ENCODE measurements at places on chromosomes 7 and 10.

DNA sequence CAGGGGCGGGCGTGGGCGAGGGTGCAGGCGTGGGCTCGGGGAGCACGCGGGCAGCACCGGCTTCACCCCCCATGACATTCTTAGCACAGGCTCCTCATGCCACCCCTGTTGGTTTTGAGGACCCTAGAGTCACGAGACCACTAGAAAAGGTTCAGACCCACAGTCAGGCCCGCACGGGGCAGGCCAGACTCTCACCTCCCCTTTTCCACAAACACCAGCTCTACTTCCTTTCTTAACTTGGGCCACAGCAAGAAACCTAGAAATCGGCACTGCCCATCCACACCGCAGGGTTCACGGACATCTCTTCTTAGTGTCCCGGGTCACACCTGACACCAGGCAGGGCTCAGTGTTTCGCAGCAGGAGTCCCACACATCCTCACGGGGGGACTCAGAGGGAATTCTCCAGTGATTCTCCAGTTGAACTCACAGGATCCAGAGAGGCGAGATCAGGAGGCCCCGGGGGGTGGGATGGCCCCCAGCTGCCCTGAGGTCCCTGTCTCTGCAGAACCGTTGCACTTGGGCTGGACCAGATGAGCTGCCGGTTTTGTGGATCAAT lies 52.0 kb downstream of the JAKMIP3 start:
- DNase-seq, result no peak

DNA sequence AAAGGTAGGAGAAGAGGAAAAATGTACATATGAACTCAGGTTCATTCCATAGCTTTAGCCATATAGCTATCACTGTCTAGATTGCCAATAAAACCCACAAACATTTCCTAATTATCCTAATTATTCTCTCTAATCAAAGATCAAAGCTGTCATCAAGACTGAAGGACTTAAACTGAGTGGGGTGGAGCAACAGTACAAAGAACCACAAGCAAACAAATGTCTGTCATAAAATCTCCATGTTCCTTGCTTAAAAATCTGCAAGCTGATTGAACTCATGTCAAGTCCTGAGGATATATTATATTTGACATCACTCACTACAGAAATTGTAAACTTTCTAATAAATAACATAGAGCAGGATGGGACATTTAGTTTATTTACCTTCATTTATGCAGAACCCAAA lies 315.9 kb downstream of the SNX13 start:
- no peak for DNase-seq

DNA sequence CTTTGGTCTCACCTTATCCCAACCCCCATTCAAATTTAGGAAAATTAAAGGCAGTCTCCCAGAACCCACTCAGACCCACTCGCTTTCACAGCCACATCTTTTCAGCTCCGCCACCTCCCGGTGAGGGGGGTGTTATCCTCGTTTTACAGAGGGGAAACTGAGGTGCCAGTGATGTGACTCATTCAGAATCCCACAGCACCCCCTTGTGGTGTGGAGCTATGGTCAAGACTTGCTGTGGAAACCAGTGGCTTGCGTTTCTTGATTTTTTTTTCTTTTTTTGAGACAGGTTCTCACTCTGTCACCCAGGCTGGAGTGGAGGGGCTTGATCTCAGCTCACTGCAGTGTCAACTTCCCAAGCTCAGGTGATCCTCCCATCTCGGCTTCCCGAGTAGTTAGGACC lies 27.6 kb downstream of the SLC35G1 start:
- DNase-seq, result no peak

GRCh38 chr7:74253331-74253730 lies 868 bp downstream of the RFC2 start:
- DNase-seq, result no peak

GRCh38 chr10:102241444-102242117 lies at the start of gene PITX3:
TSS of gene PITX3 (minus strand) at chr10:102241512. CDS start at chr10:102232080, 9,432 bp downstream.
- DNase-seq, result peak; percentile 95

DNA sequence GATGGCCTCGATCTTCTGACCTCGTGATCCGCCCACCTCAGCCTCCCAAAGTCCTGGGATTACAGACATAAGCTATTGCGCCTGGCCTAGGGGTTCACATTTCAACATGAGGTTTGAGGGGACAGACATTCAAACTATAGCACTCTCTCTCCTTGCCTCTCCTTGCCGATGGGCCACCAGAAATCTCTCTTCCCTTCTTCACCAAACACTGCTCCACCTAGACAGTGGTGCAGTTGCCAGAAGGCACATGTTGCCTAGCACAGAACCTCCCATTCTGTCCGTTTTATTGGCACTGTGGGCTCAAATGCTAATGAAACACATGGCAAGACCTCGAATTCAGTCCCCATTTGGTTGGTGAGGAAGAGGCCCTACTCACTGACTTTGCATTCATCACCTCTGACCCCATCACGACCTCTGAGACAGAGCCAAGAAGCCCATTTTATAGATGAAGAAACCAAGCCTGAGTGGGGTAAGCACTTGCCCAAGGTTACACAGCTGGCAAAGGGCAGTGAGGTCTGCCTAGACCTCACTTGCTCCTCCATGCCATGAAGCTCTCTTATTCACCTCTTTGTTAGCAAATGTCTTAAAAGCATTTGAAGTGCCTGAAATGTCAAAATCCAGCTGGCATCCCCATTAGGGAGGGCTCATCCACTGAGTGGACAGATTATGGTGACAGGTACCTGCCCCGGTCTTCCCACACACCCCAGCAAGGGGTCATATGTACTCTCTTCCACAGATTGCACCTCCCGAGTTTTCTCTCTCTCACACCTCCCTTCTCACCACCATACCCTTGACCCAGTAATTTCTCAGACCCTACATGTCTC lies 34.0 kb downstream of the GPRIN2 start:
- no peak for DNase-seq

DNA sequence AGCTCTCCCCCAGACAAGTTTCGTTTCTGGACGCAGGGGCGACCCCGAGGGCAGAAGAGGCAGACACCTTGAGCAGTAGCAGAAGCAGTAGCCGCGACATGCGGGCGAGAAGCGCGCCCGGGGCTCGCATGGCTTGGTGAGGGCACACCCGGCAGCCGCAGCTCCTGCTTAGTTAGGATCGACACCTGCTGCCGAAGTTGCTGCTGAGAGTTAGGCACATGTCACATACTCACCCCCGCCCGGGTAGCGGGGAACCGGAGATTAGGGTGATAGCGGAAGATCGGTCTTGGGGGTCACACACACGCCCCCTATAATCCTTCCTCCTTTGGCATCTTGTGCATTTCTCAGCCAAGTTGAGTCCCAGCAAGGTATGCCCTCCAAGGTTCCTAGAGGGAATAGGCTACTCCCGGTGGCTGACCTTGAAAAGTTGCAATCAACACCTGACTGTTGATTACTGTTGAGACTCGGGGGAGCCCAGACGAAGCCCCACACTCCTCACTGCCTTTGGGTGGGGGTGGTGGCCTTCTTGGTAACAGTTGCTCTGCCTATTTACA lies 668 bp downstream of the GPR37 start:
- peak; percentile 75 for DNase-seq

GRCh38 chr7:6117533-6117932 lies 86.4 kb downstream of the ANKRD61 start:
- no peak for DNase-seq

DNA sequence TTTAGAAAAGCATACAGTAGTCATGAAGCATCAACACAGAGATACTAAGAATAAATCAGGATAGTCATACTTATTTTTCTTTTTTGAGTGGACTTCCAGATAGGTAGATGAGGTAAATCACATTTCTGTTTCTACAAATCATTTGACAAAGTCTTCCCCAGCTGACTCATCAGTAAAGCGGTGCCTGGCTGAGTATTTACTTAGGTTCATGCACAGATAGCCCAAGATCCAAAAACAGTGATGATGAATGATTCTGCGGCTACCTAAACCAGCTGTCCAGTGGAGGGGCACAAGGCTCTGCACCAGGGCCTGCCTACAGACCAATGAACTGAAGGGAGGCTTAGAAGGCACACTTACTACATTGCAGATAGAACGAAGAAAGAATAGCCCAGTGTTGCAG lies 113.1 kb downstream of the PARP12 start:
- no peak for DNase-seq

DNA sequence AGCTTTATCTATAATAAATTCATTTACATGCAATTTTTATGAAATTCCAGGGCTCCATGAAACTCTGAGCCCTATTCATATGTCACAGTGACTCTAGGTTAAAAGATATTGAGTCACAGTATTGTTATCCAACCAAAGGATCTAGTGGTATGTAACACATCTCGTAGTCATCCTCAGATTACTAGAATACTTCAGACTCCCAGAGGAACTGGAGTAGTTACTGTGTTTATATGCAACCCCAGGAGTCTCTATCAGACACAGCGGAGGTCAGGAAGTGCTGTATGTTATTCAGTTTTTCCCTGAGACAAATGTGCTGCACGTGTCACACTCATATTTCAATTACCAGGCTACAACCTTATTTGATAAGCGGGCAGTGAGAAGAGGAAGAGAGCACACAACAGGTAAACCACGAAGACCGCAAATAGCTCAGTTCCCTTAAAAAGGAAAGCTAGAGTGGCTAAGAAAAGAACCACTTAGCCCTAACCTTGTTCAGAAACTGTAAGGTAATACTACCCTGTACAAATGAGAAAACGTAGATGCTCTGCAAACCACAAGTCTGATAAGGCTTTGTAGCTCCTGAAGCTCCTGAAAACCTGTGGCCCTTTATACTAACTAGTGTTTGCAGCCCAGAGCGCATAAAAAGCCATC lies 114.0 kb upstream of the CNTNAP2 start:
- DNase-seq, result no peak

DNA sequence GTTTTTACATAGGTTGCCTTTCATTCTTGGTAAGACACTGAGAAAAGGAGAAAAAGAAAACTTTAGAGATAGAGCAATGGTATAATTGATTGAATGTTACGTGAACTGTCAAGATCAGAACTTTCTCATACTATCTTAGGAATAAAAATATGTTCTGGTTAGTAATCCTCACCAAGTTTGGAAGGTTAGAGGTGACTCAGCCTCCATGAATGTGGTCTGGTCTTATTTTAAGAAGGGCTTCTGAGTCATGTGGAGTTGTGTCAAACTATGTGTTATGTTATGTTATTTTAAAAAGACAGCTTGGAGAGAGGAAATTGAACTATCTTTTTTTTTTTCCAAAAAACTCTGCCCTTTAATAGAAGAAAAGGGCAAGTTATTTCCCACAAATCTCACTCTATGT lies 458.6 kb upstream of the KLF6 start:
- peak; percentile 81 for DNase-seq

DNA sequence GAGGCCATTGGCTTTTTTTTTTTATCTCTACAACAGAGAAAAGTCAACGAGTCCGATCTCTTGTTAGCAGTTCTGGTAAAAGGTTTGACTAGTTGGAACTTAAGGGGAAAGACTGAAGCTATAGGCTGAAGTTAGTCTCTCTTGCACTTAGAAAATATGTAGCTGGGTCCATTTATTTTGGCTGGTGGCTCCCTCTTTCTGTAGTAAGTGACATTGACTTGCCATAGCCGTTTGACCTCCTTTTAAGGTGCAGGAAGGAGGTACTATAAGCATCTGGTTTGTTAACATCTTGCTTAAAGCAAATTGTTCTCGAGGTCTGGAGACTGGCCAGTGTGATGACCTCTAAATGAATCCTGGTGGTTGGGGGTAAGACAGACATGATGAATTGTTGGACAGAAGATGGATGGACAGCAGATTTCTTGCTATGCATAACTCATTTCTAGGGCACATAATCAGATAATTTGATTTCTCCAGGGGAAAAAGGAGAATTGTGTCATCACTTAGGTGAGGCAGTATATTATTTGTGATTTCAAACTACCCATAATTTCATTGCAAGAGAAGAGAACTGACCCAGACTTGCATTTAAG lies 356.3 kb upstream of the GALNT17 start:
- DNase-seq, result no peak

DNA sequence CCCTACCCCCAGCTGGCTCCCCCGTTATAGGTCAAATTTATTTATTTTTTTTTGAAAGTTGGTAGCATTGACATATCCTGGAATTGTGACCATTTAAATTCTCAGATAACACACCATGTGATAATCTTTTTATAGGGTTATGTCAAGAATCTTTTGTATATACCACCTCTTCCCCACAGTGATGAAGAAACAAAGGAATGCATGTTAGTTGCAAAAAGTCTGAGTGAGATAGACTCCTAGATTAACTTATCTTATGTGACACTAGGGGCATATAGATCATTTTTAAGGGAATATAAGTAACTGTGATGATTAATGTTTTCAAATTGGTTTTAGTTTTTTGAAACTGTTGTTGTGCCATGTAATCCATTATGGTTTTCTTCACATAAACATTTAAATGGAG lies 68.3 kb downstream of the MLLT10 start:
- no peak for DNase-seq

DNA sequence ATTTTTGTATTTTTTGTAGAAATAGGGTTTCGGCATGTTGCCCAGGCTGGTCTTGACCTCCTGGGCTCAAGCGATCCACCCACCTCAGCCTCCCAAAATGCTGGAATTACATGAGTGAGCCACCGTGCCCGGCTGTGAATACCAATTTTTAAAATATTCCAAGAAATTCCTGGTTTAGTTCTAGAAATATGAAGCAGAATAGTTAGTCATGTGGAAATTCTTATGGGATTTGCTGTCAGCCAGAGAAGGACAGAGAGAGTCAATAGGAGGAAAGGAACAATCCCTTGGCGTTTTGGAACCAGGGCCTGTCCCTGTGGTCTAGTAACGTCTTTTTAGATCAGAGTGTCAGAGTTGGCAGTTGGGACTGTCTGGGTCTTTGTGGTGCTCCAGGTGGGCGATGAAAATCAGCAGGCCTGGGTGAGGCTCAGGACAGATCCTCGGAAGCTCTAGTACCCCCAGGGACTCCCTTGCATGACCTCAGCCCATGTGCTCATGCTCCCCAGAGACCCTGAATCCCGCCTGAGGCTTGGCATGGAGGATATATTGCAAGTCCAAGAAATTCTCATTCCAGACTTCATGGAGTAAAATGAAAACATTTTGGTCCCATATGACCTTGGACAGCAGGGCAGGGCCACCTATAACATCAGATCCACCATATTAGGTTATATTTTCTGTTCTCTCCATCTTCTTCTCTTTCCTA lies 7.8 kb downstream of the NODAL start:
- DNase-seq, result peak; percentile 3

DNA sequence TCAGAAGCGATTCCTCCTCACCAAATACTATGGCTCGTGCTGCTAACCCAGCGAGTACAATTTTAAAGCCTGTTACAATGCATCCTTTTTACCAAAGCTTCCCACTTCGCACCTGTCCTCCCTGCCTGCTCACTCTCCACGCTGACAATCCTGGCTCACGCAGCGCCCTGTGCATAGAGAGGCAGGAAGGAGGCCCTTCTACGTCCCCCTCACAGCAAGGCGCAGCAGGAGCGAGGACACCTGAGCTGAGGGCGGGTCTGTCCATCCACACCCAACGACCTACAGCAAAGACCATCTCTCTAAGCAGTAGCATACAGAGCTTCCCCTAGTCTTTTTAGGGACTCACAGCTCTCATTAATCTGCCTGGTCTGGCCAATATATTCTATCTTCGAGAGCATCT lies 46.0 kb downstream of the MKI67 start:
- DNase-seq, result no peak

- DNase-seq, result no peak
These were observed 63.8 kb downstream of the CCSER2 start for GRCh38 chr10:84392181-84392580.

- DNase-seq, result no peak
These were observed 266 bp upstream of the STMP1 start for GRCh38 chr7:135662123-135662372.
